Tibial nerve (tissue), 4 donors: ENCODE measurements at places on chromosomes 13 and 19. TPM values are rescaled to one million over a fixed set of nuclear protein-coding genes. Genes with fewer than 3 reads are reported as not detected.

APOC4 gene
- total RNA-seq = not detected

DNA sequence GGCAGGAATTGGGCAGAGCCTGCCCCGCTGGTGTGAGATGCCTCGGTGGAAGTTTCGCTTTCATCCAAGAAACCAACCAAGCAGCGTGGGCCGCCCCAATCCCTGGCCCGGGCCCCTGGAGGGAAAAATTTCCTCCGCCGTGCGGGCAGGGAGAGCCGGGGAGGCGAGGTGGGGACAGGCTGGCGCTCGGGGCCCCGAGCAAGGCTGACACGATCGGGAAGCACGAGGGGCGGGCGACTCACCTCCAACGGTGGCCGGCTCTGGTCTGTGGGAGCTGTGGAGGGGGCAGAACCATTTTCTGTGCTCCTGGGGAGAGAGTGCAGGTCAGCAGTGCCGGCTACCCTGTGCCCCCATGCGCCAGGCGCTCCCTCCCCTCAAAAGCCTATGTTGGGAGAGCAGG lies 11.0 kb downstream of the RNF126 start:
- DNase-seq = no peak

GRCh38 chr13:111876506-111876905 lies 190.4 kb upstream of the SOX1 start:
- DNase-seq = no peak

DNA sequence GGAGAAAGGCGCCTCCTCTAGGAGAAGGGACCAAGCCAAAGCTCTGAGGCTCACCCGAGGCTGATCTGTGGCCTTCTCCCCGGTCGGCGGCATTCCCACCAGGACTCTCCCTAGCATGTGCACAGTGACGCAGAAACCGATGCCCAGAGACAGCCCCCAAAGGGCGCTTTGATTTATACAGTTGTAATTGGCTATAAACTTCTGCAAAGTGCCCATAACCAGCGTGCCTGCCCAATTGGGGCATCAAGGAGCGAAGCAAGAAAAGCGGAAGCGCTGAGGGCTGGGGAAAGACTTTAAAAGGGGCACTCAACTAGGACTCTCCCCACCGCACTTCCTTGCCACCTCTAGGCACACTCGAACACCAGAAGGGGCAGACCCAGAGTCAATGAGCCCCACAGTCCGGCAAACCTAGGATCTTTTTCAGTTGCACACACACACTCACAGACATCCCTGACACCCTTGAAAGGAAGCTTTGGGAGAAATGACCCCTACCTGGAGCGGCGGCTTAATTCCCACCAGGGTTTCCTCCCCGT lies 1.8 kb downstream of the CDX2 start:
- DNase-seq = no peak

DNA sequence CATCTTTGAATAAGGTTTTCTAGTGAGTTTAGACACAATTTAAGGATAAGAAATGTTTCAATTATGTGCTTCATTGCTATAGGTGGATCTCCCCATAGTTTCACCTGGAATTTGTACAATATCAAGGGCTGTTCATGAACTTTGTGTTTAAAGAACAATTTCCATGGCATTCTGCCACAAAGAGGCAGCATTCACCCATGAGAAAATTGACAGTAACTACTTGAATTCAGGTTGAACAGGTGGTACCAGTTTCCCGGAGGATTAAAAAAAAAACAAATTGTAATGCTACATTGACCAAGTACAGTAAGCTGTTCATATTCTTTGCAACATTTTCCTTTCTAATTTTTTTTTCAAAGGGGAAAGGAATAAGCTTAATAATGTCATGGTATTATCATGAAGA lies 9.1 kb downstream of the SLITRK5 start:
- DNase-seq = no peak

- DNase-seq = no peak
These were observed 57.4 kb downstream of the ATP11A start for GRCh38 chr13:112747256-112747655.

CILP2 gene
- 0.20 TPM for total RNA-seq

- DNase-seq = no peak
These were observed 3.8 kb upstream of the MAP2K7 start for GRCh38 chr19:7899751-7900378.

DNA sequence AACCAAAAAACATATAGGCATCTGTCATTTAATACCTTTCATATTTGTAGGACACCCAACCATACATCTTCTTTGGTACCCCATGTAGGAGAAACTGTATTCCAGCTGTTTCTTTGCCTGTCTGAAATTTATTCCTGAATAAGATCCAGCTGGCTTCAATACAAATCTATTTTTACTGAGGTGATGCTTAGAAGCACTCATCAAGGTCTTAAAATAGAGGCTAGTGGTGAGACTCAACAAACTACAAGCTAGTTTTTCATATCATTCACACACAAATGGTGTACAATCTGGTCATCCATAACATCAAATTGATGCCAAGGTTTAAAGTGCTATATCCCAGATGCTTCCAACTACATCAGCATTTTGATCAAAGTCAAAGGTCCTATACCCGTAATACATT lies 1071.3 kb upstream of the MIR17HG start:
- DNase-seq = no peak

DNA sequence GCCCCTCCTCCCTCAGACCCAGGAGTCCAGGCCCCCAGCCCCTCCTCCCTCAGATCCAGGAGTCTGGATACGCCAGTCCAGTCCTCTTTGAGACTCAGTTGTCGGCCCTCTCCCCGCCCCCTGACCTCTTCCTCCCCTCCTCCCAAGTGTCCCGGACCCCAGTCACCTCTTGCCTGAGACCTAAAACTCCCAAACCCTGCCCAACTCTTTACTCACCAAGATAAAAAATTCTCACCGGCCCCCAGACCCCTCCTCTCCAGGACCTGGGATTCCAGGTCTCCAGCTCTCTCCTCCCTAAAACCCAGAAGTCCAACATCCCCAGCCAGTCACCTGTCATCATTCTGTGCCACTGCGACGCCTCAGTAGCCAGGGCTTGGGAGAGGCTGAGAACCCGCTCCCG lies 1.4 kb upstream of the HSD17B14 start:
- no peak for DNase-seq

DNA sequence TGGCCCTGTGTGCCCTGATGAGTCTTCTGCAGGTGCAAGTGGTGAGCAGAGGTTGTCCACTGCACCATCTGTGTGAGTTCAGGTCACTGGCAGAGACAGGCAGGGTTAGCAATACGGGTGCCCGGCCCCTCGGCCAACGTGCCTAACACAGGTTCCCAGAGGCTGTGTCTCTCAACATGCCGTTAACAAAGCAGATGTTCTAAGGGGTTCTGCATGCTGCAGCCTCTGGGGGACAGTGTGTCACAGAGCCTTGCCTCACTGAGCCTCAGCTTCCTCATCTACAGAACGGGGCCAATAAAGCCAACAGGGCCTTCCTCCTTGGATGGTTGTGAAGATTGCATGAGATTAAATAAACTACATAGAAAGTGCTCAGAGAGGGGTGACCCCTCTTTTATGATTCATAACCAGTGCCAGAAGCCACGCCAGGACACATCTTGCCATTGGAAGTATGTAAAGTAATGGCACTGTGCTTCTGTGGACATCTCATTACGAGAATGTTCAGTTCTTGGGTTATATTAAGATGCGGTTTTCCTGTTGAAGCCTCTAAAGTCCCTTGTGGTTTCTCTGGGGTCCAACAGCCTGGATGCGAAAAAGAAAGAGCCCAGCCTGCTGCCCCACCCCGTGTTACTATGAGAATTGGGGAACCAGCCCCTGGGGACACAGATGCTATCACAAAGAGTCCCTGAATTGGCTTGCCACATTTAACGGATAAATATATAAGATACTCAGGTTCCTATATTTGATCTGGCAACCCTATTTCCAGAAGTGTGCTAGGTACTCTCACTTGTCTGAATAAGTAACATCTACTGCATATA lies 11.2 kb upstream of the ARHGEF18 start:
- no peak for DNase-seq

DNA sequence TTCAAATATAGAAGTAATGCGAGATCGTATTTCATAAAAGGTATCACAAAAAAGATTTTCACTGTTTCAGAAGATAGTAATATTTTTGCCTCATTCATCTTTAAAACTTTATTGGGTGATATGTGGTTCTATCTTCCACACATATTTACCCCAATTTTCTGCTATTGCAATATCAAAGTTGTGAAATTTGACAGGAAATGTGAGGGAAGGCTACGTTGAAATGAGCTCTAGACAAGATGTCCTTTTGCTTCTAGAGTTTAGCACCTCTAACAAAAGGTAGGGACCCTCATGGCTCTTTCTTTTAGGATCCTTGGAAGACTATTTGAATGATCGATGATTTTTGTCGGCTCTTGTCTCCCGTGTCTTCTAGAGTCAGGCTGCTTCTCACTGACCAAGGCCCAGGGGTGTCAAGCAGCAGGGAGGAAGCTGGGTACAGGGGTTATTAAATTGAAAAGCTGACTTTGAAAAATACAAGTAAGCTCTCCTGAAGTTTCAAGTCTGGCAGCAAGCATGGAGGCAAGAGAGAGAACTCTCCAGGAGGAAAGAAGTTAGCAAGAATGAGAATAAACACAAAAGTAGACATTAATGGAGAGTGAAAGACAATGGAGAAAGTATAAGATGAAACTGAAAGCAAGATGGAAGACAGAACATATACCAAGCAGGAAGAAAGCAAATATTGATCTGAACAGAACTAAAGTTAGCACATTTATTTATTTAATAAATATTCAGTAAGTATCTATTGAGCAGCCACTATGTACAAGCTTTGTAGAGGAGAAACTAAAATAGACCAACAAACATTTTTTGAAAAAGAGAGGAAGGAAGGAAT lies 73.4 kb downstream of the RUBCNL start:
- DNase-seq = no peak

MRPL54 gene
- total RNA-seq = 60.0 TPM

- DNase-seq = no peak
These were observed 23.2 kb downstream of the ZIC5 start for GRCh38 chr13:99948411-99948810.

GRCh38 chr19:56689198-56689597 lies 17.6 kb upstream of the ZNF835 start:
- no peak for DNase-seq
